ENCODE measurements at places on chromosomes 6 and 20. TPM values are rescaled to one million over a fixed set of nuclear protein-coding genes. Genes with fewer than 3 reads are reported as not detected.

DNA sequence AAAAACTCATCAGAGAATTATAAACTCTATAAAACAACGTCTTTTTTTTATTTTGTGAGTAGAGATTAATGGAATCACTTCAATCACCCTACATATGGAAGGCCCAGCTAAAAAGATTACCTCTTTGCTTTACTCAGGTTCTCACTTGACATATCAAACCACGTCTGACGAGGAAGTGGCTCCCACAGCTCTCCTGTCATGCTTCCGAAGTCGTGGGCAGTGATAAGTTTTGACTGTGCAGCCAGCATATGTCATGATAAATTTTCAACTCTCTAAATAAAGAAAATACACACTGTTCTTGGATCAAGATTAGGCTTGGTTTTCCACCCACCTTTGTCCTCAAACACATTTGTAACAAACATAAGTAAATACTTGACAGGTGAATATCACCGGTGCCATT is 279.5 kb upstream of the RNF217 start:
- DNase-seq = no peak

GRCh38 chr20:63606686-63607085 is 20.2 kb downstream of the GMEB2 start:
- DNase-seq = no peak

DNA sequence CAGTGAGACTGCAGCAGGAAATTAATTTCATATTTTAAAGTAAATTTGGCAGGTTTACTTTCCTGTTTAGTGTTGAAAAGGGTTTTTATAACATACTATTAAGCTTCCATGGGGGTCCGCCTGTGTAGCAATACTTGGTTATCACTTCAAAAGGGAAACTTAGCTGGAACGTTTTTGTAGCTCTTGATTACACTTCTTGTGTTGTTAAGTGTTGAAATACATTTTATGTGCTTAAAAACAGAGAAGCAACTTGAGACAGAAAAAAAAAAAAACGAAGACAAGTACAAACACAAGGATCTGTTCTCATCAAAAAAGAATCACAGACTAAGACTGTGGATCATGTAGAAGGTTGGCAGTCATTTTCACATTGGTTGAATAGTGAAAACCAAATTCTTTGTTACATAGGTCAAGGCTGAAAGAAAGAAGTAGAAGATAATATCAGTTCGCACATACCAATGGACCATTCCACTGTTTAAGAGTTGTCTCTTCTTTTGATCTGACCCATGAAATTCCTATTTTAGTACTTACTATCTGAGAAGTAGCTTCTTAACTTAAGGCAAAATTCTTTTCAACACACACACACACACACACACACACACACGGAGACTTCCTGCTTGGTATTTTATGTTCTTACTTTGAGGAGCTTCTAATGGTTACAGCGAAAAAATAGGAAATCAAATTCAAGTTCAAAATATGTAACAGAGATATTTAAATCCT is 113.9 kb upstream of the SLC35B3 start:
- DNase-seq = no peak

GRCh38 chr6:13012296-13012695 is 295.7 kb downstream of the PHACTR1 start:
- no peak for DNase-seq

GRCh38 chr20:8447262-8448120 is 315.4 kb downstream of the PLCB1 start:
- no peak for DNase-seq

- DNase-seq = no peak
Observed at GRCh38 chr6:90820436-90820835, 233.6 kb upstream of the MAP3K7 start.

DNA sequence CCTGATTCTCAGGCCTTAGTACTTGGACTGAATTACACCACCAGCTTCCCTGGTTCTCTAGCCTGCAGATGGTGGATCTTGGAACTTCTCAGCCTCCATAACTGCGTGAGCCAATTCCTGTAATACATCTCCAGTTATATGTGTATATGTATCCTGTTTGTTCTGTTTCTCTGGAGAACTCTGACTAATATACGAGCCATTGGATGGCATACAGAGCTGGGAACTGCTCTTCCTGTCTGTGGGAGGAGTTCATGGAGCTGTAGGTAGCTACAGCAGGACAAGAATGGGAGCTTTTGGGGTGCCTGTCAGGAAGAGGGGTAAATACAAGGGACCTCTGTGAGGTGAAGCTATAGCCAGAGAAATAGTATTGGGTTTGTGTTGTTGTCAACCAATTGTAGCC is 41.2 kb downstream of the TMEM14A start:
- DNase-seq = no peak

GRCh38 chr6:158174514-158174913 is 6.4 kb downstream of the GTF2H5 start:
- no peak for DNase-seq

DNA sequence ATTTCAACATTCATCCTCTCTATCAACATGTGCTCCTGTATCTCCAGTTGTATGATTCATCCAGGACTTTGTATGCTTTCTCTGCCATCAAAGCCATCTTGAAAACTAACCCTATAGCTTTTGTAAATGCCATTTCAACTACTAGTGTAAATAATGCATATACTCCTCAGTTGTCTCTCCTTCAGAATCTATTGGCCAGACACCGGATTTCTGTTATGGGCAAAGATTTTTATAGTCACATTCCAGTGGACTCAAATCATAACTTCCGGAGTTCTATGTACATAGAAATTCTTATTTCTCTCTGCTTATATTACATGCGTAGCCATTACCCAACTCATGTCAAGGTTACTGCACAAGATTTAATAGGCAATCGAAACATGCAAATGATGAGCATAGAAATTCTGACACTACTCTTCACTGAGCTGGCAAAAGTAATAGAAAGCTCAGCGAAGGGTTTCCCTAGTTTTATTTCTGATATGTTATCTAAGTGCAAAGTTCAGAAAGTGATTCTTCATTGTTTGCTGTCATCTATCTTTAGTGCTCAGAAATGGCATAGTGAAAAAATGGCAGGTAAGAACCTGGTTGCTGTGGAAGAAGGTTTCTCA is 54.8 kb downstream of the PGM3 start:
- DNase-seq = no peak

- no peak for DNase-seq
Observed at GRCh38 chr20:13909067-13909466, 81.3 kb downstream of the SEL1L2 start.

- DNase-seq = no peak
Observed at GRCh38 chr6:44960898-44961297, 367.2 kb upstream of the RUNX2 start.

DNA sequence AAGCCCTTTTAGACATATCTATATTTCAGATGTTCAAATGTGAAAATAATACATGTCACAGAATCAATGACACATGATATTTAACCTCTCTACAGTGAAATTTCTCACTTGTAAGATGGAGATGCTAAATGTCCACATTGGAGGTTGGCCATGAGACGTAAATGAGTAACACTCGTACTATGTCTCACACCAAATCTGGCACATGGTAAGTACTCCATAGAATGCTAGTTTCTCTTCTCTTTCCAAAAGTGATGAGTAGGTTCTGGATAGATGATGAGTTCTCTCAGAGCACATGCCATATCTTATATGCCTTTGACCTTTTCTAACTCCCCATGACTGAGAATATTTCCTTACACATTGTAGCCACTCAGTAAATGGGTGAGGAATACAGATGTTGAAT is 17.7 kb downstream of the GFOD1 start:
- no peak for DNase-seq

DNA sequence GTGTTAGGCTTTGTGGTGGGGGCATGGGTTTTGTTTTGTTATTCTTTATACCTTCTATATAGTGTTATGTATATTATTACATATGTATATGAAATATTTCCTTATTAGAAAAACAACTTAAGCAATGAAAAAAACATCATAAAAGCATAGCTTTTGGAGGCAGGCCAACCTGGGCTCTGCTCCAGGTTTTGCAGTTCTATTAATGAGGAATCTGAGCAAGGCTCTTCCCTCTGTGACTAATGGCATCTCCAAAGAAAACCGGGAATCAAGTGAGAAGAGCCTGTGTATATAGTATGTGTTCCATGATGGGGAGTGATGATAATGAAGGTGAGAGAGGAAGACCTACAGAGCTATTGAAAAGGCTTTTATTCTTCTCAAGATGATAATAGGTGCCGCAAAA is 291.1 kb downstream of the CLIC5 start:
- no peak for DNase-seq

DNA sequence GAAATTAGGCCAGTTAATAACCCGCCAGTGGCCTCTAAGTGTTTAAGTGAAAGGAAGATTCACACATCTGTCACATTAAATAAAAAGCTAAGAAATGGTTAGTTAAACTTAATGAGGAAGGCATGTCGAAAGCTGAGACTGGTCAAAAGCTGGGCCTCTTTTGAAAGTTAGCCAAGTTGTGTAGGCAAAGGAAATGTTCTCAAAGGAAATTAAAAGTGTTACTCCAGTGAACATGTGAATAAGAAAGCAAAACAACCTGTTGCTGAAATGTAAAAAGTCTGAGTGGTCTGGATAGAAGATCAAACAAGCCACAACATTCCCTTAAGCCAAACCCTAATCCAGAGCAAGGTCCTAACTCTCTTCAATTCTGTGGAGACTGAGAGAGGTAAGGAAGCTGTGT is 10.9 kb upstream of the MTRF1L start:
- no peak for DNase-seq

GRCh38 chr20:34595377-34596184 is 37.1 kb downstream of the MAP1LC3A start:
- DNase-seq = no peak

GRCh38 chr20:25574411-25574810 is 10.9 kb downstream of the NINL start:
- no peak for DNase-seq

GRCh38 chr6:157650261-157650640 is 172.8 kb upstream of the SNX9 start:
- no peak for DNase-seq

DNA sequence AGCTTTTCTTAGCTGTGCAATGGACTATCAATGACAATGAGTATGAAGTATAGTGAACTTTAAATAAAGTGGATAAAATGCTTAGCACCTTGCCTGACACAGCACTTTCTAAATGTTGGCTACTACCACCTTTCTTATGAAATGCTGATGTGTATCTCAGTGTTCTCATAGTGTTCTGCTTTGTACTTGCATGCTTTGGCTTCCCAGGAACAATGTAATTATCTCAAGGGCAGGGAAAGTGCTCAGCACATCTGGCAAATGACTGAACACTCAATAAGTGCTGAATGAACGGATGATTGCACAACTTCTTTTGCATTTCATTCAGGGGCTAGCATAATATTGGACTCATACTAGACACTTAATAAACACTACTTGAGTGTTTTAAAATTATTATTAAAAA is 28.2 kb upstream of the NOX3 start:
- DNase-seq = no peak

Gene TCFL5
- 5.7 TPM for total RNA-seq

Gene SLCO4A1
- 59.2 TPM for total RNA-seq

Gene ULBP3
- 0.53 TPM for total RNA-seq

Gene SAMD5
- total RNA-seq = 0.48 TPM

Gene BNIP5
- not detected for total RNA-seq

Gene EYS
- not detected for total RNA-seq

Gene SIGLEC1
- not detected for total RNA-seq

Gene PRPH2
- total RNA-seq = not detected

Gene CRISP3
- not detected for total RNA-seq

Gene RANBP9
- 55.7 TPM for total RNA-seq

Gene JAG1
- 2.8 TPM for total RNA-seq

Gene ECT2L
- not detected for total RNA-seq
